ENCODE measurements at places on chromosomes 11 and 22. TPM values are rescaled to one million over a fixed set of nuclear protein-coding genes. Genes with fewer than 3 reads are reported as not detected.

The C11orf91 gene
- total RNA-seq, result not detected

The LUZP2 gene
- total RNA-seq, result not detected

The GPHA2 gene
- total RNA-seq, result not detected

DNA sequence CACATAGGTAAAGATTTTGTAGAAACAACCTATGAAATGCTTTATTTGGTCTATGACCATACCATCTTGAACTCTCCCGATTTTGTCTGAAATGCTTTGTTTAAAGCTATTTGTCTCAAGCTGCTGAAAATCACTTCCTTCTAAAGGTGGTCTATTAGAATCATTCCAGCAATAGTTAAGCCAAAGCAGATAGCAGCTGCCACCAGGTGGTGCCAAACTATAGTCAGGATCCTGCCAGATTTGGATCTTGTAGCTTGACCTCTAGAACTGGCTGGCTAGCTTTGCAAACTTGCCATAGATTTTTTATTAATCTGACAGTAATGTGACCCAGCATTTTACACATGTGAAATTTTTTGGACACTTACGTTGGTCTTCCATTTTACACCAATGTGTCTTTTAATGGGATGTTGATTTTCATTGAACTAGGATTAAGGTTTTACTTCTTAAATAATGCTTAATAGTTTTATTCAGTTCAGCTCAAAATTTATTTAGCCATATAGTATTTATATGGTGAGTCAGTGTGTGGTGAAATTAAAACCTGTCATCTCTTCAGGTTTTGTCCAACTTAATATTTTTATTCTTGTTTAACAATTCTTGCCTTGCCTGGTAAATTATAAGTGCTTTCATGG is 19.7 kb downstream of the CTR9 start:
- H3K27me3 ChIP-seq, result no peaks in the 10 kb centered on the region
- H3K4me3 ChIP-seq, result no peak overlapping the region
- H3K27ac ChIP-seq, result no peak overlapping the region
- H3K36me3 ChIP-seq, result peaks cover 85% of the 10 kb centered on the region
- no peaks in the 10 kb centered on the region for H3K4me1 ChIP-seq

GRCh38 chr11:92607969-92608722 is 361.3 kb upstream of the MTNR1B start:
- no peaks in the 10 kb centered on the region for H3K27me3 ChIP-seq
- H3K4me1 ChIP-seq, result no peaks in the 10 kb centered on the region
- no peak overlapping the region for H3K4me3 ChIP-seq
- DNase-seq, result no peak

DNA sequence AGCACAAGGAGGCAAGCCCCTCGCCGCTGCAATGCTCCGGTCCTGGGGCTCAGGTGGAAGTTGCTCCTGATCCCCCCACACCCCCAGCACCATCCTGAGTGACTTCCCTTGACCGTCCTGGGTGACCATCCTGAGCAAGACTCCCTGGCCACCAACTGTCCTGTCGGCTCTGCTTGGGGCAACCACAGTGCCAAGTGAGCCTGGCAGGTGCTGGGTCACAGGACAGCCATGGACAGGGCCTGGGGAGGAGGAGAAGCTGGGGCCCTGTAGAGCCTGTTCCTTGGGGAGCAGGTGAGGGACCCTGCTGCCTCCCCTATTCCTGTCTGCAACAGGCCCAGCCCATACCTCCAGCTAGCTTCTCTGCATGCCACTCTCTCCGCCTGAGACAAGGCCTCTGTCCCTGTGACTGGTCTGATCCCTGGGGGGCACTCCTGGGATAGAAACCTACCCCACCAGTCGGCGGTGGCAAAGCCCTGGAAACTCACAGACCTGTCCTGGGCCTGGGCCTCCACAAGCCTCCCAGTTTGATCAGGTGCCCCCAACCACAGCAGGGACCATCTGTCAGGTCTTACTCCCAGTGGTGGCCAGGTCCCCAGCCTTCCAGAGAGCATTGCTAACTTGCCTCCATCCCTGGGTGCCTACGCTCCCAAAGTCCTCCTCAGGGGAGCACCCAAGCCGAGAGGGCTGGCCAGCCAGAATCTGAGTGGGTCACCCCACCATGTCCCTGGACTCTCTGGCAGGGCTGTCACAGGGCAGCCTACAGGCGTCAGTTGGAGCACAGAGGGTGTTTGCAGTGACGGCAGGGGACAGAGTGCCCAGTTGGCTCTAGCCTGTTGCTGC is 68.7 kb upstream of the WNT7B start:
- H3K27me3 ChIP-seq, result no peaks in the 10 kb centered on the region
- peaks cover 49% of the 10 kb centered on the region for H3K4me1 ChIP-seq
- H3K27ac ChIP-seq, result peak overlapping the region; percentile 54
- H3K36me3 ChIP-seq, result no peaks in the 10 kb centered on the region
